NCI-H1417 treated with DMSO at 0.1 percent for 48 hours (cell line): ENCODE measurements at places on chromosomes 11 and 22.

- no peak for DNase-seq
These were observed 85.2 kb downstream of the FLI1 start for GRCh38 chr11:128779036-128779435.

DNA sequence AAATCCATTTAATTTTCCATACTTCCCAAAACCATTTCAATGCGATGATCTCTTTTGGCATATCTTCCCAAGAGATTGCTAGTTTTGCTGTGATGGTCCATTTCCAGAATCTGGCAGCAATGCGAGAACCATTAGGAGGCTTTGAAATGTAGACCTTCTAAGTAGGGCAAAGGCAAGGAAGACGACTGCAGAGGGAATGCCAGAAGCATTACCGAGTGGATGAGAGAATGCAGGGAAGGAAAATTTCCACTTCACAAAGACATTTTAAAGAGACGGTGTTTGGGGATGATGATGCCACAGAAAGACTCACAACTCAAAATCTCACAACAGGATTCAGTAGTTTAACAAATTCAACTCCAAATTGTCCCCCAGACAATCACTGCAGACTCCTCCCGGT is 471 bp upstream of the CEP126 start:
- no peak for DNase-seq

DNA sequence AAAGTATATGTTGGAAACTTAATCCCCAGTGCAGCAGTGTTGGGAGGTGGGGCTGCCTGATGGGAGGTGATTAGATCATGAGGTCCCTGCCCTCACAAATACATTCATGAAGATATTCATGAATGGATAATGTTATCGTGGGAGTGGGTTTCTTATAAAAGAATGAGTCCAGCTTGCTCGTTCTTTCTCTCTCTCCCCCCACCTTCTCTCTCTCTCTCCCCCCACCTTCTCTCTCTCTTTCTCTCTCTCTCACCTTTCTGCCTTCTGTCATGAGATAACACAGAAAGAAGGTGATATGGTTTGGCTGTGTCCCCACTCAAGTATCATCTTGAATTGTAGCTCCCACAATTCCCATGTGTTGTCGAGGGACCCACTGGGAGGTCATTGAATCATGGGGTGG is 66.7 kb upstream of the NUP50 start:
- DNase-seq, result no peak

- DNase-seq, result no peak
These were observed 33.0 kb downstream of the GRIA4 start for GRCh38 chr11:105642870-105643269.

GRCh38 chr11:289712-290620 is 1.0 kb downstream of the PGGHG start:
- DNase-seq, result no peak

GRCh38 chr11:68481579-68482240 is 21.2 kb downstream of the PPP6R3 start:
- DNase-seq, result no peak

DNA sequence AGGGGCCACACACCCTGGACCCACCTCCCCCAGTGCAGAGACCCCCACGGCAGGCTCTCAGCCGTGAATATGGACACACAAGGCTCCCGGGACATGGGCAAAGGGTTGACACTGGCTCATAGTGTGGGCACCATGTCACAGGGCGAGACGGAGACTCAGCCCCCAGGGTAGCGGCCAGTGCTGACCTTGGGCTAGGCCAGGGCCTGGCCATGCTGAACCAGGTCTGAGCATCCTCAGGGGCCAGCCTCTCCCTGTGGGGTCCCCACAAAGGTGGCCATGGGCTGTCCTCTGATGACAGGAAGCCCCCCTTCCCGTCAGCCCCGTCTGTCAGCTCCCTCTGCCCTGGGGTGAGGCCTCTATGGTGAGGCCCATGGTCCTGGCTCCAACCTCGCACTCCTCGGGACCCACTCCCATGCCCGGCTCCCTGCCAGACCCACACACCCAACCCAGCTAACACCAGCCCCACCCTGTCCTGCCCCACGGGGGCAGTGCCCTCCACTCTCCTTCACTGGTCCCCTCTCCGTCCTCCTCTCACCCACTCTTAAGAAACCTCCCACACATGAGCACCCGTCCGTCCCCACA is 19.0 kb upstream of the PRODH start:
- DNase-seq, result no peak

- no peak for DNase-seq
These were observed 102.5 kb downstream of the TIMP3 start for GRCh38 chr22:32904044-32904443.

- no peak for DNase-seq
These were observed 2.2 kb downstream of the PAK1 start for GRCh38 chr11:77471558-77472193.

GRCh38 chr11:8480858-8481257 is 113.2 kb downstream of the STK33 start:
- no peak for DNase-seq
